ENCODE measurements at places on chromosomes 3 and 15. TPM values are rescaled to one million over a fixed set of nuclear protein-coding genes. Genes with fewer than 3 reads are reported as not detected.

- no peak for DNase-seq
These were observed 19.5 kb upstream of the THRB start for GRCh38 chr3:24514119-24514518.

GRCh38 chr15:95018888-95019545, 787.7 kb downstream of the MCTP2 start:
- no peak for DNase-seq

- no peak for DNase-seq
These were observed 14.8 kb downstream of the IL1RAP start for GRCh38 chr3:190528706-190529105.

CPNE9 gene
- 1.3 TPM for total RNA-seq

GOLGA8S gene
- 0.33 TPM for total RNA-seq
